ENCODE measurements at places on chromosomes 1 and 21. TPM values are rescaled to one million over a fixed set of nuclear protein-coding genes. Genes with fewer than 3 reads are reported as not detected.

- no peak for DNase-seq
These were observed 4.1 kb upstream of the GRIK3 start for GRCh38 chr1:37038227-37039093.

MAEL gene
- total RNA-seq, result not detected

CASP9 gene
- 11.7 TPM for total RNA-seq

LEFTY2 gene
- total RNA-seq, result 2.2 TPM

ADGRB2 gene
- total RNA-seq, result 0.69 TPM

DNA sequence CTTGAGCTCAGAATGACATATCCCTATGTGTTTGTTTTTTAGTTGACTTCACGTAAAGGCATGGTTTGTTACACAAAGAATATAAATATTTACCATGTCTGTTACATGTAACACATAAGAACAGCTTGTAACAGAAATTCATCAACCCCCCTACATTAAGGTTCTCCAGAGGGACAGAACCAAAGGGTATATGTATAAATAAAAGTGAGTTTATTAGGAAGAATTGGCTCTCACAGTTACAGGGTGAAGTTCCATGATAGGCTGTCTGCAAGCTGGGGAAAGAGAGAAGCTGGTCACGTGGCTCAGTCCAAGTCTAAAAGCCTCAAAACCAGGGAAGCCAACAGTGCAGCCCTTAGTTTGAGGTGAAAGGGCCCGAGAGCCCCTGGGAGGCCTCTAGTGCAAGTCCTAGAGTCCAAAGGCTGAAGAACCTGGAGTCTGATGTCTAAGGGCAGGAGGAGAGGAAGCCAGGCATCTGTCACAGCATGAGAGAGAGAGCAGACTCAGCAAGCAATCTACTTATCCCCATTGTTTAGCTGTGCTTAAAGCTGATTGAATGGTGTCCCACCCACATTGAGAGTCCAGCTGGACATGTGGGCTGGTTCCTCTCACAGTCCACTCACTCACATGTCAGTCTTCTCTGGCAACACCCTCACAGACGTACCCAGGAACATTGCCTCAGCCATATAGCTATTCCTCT is 15.8 kb downstream of the THRAP3 start:
- no peak for DNase-seq

DNA sequence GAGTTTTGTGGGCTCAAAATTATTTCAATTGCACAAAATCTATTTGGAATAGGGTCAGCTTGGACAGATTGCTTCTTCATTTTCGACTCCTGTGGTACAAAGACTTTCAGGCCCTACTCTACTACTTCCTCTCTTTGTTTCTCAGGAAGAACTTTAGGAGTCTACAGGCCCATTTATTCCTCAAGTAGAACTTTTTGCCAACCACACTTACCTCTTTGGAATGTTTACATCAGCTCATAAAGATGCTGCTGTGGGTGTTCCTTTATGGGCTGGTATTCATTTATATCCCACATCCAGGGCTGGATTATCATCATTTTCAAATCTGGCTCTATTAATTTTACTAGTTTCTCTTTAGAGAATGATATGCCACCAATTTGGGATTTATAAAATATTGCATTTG is 46.3 kb upstream of the TNFSF18 start:
- no peak for DNase-seq

GRCh38 chr1:33925586-33925985 is 61.7 kb downstream of the HMGB4 start:
- no peak for DNase-seq

EXO1 gene
- total RNA-seq, result 0.32 TPM

DNA sequence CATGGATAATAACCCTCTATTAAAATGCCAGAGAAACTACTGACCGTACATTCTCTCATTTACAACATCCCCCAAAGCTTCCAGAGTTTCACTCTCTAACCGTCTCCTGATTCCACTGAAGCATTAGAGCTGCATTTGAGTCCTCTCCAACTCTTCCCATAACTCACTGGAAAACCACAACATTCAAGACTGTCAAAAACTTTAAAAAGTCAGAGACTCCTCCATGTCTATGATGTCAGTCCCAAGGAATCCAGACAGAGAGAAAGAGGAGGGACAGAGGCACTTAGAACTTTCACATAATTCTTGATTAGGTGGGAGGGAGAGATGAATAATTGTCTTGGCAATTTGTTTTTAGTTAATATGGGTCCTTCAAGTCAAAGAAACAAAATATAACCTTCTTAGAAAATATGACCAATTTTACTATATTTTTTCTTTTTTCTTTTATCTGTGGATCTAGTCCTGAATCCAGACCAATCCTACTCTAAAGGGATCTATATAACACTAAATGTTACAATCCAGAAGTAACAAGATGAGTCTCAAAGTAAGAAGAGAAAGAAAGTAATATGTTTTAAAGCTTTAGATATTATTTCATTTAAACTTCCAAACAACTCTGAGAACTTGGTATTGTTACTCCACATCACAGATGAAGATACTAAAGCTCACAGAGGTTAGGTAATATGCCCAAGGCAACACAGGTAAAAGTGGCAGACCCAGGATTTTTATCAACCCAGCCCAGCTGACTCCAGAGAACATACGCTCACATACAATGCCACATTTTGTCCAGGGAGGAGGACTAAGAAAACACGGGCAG is 23.8 kb downstream of the OTUD7B start:
- DNase-seq, result no peak

IGSF5 gene
- not detected for total RNA-seq

All from upper lobe of right lung (tissue), 1 donor.